ENCODE measurements at places on chromosomes 7 and 10.

DNA sequence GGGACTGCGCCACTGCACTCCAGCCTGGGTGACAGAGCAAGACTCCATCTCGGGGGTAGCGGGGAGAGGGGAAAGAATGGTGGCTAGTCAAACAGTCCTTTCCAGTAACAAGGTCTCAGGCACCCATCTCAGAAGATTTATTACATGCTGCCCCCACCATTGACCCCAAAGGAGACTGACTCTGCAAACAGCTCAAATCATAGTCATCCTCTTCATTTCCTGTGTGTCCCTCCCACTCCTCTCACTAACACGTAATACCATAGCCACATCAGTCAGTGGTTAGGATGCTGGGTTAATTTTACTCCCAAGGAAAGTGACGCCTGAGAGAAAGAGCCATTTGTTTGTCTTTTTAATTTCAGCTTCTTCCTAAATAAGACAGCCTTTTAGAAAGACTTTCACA is 56.6 kb upstream of the BET1 start:
- DNase-seq: no peak

- DNase-seq: no peak
These were observed 91.2 kb downstream of the KAT6B start for GRCh38 chr10:74917481-74918077.

DNA sequence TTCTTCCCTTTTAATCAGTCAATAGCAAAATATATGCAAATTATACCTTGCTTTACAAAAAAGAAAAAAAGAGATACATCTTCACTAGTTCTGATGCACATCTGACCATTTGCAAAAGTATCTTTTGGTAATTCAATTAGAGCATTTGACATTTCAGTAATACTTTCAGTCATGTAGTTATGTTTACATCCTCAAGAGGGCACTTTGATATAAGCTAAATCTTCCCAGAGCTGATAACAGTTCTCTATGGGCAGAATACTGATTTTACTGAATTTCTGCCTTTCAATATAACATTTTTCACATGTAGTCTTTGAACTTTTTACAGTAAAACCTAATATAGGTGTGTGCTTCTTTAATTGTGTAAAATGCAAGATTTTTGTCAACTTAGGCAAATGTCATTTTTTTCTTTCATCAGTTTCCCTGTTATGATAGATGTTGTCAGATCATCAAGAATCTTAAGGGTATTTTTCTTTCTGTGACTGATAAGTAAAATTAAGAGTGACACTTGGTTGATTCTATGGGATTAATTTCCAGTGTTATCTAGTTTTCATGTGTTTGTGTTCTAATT is 703.5 kb upstream of the SEMA3D start:
- DNase-seq: no peak

GRCh38 chr10:26799342-26799741 is 61.4 kb downstream of the ABI1 start:
- DNase-seq: no peak

GRCh38 chr10:13890233-13891127 is 303.7 kb downstream of the PRPF18 start:
- no peak for DNase-seq

Data from HAP-1 (cell line).